ENCODE measurements at places on chromosomes 4 and X.

DNA sequence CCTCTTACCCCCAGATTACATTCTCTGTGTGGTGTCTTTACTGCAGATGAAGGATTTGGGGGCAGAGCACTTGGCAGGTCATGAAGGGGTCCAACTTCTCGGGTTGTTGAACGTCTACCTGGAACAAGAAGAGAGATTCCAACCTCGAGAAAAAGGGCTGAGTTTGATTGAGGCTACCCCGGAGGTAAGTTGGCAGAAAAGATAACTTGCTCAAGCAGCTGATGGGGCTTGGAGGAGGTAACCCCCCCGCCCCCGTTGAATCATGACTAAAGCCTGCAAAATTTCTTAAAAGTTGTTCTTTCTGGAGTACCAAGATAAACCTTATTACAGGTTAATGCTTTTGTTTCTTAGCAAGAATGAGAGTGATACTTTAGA is 1.5 kb downstream of the CCNG2 start:
- DNase-seq = no peak

GRCh38 chr4:1494416-1495315 is 88.4 kb upstream of the NKX1-1 start:
- DNase-seq = no peak

- DNase-seq = no peak
Observed at GRCh38 chr4:168409089-168409801, 71.0 kb downstream of the DDX60L start.

DNA sequence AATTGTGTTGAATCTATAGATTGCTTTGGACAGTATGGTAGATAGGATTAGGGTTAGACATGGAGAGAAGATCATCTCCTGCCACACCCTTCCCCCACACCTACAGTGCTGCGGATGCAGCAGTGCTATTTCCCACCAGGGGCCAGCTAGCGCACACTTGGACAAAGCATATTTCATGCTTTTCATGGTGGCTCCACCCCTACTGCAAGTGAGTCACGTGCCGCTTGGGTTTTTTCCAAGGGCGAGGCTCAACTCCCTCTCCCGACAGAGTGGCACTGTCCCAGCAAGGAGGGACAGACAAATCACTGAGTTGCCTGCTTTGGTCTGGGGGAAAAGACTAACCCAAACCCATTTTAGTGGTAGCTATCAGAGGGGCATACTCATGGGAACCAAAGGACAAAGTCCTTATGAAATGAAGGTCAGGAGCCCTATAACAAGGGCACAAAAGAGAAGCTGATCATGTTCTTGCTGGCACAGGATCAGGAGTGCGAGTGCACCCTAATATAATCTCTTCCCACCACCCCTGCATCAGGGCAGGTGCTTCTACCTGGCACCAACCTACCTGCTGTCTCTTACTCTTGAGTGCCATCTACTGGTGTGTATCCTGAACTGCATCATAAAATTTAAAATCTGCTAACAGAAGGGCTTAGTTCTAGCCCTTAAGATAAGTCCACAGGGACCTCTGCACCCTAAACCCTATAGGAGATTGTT is 55.1 kb upstream of the PGAM4 start:
- DNase-seq = peak; percentile 10

GRCh38 chr4:122652379-122652778 is 31.5 kb upstream of the IL21 start:
- peak; percentile 52 for DNase-seq

- no peak for DNase-seq
Observed at GRCh38 chr4:109721033-109721432, 8.8 kb downstream of the PLA2G12A start.

GRCh38 chr4:58587856-58588255 is 1477.7 kb upstream of the IGFBP7 start:
- peak; percentile 22 for DNase-seq

DNA sequence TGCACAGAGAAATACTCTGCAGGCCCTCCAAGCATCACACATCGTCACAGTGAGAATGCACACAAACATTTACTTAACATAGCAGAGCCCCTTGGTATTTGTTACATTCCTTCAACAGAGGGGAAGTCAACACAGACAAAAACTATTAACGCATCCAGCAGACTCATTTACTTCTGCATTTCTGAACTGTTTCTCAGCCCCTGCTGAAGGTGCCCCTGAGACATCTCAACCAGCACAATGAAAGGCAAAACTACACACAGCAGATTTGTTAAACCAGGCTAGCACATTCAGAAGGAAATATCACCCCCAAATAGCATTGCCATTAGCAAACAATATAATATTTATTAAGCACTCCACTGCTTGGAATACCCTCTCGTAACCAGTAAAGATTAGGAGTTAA is 367.0 kb downstream of the RAB28 start:
- DNase-seq = no peak

DNA sequence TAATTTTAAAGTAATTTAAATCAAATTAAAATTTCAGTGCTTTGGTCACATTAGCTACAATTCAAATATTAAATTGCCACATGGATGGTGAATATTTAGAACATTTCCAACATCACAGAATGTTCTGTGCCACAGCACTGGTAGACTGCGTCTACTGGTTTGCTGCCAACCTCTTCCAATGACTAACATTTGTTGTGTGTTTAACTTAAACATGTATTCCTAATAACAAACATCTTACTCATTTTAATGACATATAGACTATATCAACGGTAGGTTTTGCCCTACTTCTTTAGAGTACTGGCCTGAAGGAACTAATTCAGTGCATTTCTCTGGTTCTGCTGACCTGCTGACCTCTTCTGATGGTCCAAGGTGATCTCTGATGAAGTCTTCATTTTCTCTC is 157.6 kb downstream of the DCK start:
- no peak for DNase-seq

- peak; percentile 66 for DNase-seq
Observed at GRCh38 chr4:121070696-121071639, 1.4 kb downstream of the NDNF start.
